ENCODE measurements at places on chromosomes 1 and 21.
A peak's percentile ranks its signal among the peaks of the same experiment; 100 is the strongest.

GRCh38 chr1:9279172-9279840 is 13.4 kb upstream of the SPSB1 start:
- DNase-seq, result no peak

- DNase-seq, result no peak
These were observed 846 bp downstream of the HMGB4 start for GRCh38 chr1:33864460-33865389.

DNA sequence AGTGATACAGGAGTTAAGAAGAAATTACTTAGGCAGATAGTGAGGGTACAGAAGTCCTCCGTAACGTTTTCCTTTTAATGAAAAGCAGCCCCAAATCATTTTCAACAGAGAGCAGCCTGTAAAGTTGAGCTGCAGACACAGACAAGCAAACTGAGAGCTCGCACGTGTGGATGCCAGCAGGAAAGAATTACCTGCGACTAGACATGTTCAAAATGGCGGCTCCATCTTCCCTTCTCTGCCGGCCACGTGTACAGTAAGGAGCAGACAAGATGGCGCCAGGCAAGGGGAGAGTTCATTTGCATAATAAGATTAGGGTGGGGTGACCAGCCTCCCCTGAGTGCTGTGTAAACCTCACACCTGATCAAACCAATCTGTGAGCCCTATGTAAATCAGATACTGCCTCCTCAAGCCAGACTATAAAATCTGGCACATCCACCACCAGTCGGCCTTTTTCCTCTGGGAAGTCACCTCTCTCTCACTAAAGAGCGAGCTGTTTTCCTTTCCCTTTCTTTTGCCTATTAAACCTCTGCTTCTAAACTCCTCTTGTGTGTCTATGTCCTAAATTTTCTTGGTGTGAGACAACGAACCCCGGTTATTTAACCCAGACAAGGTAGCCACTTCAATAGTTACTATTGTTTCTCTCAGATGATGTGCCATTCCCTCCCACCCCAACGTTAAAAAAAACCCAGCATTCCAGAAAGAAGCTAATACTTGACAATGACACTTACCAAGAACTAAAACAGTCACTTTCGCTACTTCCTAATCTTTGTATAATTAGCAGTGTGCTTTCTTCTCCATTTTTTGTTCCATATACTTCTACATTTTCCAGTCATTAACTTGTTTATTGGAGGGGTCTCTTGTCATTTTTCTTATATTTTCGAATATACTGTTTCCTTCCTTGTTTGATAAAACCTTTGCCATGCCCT is 27.4 kb downstream of the DUSP10 start:
- DNase-seq, result no peak

- no peak for DNase-seq
These were observed 21.6 kb upstream of the TRAF5 start for GRCh38 chr1:211305044-211305443.

DNA sequence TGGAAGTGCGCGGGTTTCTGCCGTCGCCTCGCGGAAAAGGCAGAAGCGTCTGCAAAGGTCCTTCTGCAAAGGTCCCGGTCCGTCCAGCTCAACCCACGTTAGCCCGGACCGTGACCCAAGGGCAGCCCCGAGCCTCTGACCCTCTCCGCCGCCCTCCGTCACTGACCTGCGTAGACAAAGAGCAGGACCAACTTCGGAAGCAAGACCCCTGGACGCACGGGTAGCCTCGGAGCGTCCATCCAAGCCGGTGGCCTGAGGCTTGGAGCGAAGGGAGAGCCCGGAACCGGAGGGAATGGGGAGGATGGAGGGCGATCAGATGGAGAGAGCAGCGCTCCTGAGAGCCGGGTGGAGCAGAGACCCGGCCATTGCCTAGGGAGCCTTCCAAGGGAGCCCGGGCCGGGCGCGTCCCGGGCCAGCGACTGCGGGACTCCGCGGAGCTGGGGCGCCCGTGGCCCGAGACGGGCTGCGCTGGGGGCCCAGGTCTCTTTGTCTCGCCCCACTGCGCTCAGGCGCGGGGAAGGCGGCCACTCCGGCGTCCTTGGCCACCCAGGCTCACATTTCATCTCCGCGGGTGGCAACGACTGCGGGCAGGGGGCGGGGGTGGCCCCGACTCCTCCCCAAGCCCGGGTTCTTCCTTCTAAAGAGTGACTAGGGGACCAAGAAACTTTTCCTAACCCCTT is at the start of gene CYYR1:
CYYR1 (minus strand) TSS at position 585 of the 680 bp plus-strand sequence; CDS start at position 239, 346 bp downstream.
- no peak for DNase-seq

DNA sequence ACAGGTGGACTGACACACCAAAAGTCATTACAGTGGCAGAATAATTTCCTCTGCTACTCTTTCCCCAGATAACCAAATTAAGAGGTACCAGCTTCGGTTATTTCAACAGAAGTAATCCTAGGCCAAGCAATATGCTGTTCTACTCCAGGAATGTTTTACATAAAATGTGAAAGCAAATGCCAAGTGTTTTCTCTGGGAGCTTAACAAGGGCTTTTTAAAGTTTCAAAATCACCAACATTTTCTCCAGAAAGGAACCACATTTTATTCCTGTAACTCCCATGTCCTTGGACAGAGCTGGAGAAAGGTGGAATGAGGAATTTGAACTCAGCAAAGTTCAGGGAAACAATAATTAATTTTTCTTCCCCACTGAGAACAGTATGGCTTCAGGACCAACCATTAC is 27.2 kb downstream of the CNN3 start:
- no peak for DNase-seq

DNA sequence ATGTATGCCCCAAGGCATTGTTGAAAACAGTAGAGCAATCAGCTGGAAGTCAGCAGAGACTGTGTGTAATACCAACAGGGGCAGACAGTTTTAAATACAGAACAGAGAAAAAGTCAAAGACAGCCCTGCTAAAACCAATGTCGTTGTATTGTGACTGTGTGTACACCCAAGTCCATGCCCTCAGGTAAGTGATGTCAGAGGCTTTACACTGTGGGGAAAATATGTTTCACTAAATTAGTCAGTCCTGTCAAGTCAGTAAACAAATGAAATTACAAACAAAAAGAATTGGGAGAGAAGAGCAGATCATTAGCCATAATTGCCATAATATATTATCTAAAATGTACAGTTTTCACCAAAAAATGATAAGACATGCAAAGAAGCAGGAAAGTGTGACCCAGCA is 2.4 kb upstream of the CYP2J2 start:
- no peak for DNase-seq

DNA sequence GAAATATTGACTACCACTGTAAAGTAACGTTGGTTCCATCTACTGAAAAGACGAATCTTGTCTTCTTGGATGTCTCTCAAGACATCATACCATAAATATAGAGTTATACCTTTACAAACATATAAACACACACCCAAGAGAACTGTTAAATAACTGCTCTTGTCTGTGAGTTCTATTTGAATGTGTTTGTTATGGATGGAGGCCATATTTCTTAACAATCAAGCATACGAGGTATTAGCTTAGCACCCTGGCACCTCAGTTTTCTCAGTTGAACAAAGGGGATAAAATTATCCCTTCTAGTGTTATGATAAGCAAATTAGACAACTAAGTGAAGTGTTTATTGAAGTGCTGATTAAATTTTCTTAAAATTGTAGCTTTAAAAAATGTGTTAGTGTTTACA is 336.6 kb upstream of the ZRANB2 start:
- no peak for DNase-seq

DNA sequence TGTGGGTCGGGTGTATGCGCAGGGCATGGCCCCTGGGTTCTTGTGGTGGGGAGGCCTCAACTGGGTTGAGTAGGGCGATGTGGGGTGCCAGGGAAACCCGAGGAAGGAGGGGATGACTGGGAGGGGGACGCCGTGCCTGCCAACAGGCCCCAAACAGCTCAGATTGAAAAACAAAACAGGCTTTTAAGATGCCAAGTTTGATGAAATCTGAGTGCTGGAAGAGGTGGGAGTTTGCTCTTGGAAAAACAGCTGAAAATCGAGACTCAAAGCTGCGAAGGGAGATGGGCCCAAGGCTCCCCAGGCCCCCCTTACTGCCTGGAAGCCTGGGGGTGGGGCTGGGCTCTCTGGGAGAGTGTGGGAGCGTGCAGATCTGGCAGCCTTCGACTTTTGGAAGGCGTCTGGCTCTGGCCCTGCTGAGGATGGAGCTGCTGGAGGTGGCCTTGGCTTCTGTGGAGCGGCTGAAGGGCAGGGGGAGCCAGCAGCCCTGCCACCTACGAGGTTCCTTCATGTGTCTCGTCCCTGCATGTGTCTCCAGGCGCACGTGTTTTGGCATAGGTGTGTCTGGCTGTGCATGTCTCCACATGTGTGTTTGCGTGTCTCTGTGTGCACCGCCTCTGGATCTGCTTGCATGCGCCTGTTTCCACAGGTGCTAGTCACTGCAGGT is 33.3 kb downstream of the PTPRF start:
- DNase-seq, result no peak

DNA sequence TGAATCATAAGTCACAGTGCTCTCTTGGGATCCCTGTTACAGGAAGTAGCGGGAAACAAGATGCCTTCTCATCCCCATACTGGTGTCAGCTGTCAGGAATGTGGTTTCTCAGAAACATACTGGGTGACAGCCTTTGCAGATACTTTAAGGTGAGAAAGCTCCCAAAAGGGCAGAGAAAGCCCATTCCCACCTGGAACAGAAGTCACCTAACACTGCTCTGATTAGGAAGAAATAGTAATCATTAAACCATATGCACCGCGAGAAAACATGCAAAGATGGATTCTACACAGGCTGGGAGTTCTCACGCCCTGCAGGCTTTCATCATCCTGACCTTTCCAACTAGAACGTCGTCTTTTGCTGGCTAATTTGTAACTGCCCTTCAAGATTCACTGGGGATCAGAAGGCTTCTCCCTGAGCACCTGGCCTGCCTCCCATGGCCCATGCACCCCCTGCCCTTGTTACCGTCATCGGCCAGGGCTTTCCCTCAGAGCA is 46.2 kb upstream of the SLC44A3 start:
- DNase-seq, result no peak

GRCh38 chr1:206526064-206526911 is 19.0 kb downstream of the RASSF5 start:
- no peak for DNase-seq

- DNase-seq, result no peak
These were observed 2.8 kb upstream of the EFHD2 start for GRCh38 chr1:15406614-15407559.

GRCh38 chr1:84600796-84601195 is 26.6 kb upstream of the CTBS start:
- no peak for DNase-seq

- DNase-seq, result no peak
These were observed 208.3 kb upstream of the C1orf174 start for GRCh38 chr1:4108331-4108730.

- no peak for DNase-seq
These were observed 124.5 kb downstream of the CACHD1 start for GRCh38 chr1:64594446-64594845.

- no peak for DNase-seq
These were observed 137.7 kb downstream of the SETD4 start for GRCh38 chr21:35922618-35923017.

DNA sequence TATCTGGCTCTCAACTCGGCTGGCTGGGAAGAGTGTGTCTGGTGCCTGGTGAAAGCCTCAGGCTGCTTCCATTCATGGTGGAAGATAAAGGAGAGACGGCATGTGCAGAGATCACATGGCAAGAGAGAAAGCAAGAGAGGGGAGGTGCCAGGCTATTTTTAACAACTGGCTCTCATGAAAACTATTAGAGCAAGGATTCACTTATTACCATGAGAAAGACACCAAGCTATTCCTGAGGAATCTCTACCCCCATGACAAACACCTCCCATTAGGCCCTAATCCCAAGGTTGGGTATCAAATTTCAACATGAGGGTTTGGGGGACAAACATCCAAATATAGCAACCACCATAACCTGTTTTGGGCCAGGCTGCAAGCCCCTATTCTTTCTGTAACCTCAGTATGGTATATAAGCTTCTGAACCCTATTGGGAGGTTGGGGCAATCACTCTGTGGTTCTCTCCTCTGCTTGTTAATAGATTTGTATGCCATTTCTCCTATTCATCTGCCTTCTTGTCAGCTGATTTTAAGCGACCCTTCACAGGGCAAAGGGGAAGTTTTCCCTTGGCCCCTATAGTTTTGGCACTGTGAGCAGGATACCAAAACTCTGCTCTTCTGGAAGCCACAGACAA is 179.0 kb upstream of the TNR start:
- no peak for DNase-seq

GRCh38 chr1:205792481-205792881 is 17.2 kb upstream of the RAB29 start:
- DNase-seq, result no peak

- DNase-seq, result no peak
These were observed 253.8 kb downstream of the KAZN start for GRCh38 chr1:14852291-14852690.

DNA sequence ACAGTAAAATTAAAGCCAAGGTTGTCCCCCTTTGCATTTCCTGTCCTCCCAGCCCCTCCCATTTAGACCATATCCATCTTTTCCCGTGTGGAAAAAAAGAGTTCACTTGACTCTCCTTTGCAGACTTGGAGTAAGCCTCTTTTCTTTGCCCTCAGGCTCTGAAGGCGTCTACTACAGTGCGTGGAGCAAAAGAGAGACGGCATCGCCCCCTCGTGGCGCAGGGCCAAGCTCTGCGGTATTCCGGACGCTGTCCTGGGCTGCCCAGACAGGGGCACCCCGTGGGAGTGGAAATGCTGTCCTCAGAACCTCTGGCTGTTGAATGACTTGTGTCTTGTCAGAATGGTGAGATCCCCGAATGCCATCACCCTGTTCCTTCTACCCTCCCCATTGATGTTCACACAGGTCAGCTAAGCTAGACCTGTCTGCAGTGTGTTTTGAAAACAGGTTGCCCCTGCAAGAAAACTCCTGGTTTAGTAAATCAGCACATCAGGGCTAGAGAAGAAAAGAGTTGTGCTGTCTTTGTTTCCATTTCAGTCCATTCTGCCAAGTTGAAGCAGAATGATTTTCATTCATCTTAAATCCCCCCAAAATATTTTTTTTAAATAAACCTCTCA is 12.3 kb upstream of the GJA8 start:
- peak; percentile 29 for DNase-seq

- no peak for DNase-seq
These were observed 723.2 kb upstream of the CXADR start for GRCh38 chr21:16789636-16790035.

GRCh38 chr21:15444118-15444960 is 285.4 kb upstream of the USP25 start:
- DNase-seq, result no peak

- no peak for DNase-seq
These were observed 21.6 kb upstream of the TRABD2B start for GRCh38 chr1:48018799-48019198.

GRCh38 chr1:12078575-12078937 is 15.5 kb downstream of the TNFRSF8 start:
- DNase-seq, result no peak

GRCh38 chr1:111483166-111483565 is 9.4 kb downstream of the C1orf162 start:
- DNase-seq, result no peak

All from stimulated activated CD4-positive, alpha-beta T cell treated with anti-CD3 and anti-CD28 coated beads, Interleukin-1b, Interleukin-23, amount 100 ng/mL, for 1 hour (primary cell).